CD8-positive, alpha-beta memory T cell (primary cell): ENCODE measurements at places on chromosomes 7 and 10.

DNA sequence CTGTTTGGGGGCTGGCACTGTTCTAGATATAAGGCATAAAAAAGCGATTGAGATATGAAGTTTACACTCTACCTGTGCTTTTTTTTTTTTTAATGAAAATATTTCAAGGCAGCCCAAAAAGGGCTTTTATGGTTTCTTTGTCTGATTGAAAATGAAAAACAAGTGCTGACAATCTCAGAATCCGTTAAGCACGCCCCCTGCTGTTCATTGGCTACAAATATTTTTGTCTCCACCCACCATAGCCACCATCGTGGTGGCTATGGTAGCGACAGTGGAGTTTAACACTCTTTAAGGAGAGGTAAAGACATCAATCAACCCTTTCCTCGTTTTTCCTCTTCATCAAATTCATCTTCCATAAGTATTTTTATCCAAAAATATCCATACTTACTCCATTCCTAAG is 94.2 kb downstream of the CD36 start:
- no peak for DNase-seq

DNA sequence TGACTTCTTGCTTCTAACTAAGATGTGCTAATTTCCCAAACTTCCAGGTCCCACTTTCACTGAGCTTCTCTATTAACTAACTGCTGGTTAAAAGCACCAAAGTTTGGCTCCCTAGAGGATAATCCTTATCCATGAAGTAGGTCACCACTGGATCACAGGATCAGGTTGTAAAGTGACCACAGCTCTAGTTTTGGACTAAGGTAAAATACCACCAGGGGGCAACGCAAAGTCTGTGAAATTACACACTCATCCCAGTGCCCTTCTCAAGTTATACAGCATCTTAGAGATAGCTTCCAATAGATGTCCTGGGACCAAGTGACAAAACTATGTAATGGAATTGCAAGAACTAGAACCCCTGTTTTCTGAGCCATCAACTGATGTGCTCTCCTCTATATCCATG is 116.4 kb upstream of the ASAH2 start:
- DNase-seq: no peak

DNA sequence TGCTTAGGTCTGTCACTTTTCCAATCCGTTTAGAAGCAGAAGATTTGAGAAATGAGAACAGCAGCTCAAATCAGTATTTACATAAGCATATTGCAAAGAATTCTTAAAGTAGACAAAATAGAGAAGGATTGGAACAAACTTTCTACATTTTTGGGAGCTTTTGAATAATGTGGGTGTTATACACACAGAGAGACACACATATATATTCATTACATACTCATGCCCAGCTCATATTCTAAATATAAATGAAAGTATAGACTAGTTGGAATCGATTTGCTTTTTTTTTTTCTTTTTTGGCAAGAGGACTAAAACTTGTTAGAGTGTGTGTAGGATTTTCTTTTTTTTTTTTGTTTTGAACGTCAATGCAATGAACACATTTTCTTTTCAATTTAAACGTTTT is 538.9 kb downstream of the AUTS2 start:
- DNase-seq: no peak

DNA sequence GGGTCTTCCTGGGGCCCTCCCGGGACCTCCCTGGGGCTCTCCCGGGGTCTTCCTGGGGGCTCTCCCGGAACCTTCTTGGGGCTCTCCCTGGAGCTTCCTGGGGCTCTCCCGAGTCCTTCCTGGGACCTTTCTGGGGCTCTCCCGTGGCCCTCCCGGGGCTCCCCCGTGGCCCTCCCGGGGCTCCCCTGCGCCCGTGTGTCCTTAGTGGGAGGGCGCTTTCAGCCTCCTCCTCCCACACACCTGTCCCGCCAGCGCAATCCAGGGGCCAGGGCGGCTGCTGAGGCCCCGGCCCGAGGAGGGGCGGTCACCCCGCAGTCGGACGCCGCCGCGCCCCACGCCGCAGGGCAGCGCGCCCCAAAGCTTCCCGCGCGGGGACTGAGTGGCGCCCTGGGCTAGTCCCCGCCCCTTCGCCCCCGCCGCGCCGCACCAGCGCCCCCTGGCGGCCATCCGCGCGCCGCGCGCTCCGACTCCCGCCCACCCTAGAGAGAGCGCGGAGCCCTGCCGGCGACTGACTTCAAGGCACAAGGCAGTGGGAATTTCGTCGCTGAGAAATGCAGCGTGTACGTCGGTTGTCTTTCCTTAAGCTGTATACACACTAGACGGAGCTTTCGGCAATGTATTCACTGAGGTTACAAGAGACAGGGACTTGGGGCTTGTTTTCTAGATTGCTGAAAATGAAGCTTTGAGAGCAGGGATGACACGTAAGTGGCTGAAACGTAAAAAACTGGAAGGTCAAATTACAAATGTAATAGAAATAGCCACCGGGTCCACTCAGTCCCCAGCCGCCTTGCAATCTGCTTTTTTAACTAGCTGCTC is 47.1 kb downstream of the INSIG1 start:
- peak; percentile 75 for DNase-seq

DNA sequence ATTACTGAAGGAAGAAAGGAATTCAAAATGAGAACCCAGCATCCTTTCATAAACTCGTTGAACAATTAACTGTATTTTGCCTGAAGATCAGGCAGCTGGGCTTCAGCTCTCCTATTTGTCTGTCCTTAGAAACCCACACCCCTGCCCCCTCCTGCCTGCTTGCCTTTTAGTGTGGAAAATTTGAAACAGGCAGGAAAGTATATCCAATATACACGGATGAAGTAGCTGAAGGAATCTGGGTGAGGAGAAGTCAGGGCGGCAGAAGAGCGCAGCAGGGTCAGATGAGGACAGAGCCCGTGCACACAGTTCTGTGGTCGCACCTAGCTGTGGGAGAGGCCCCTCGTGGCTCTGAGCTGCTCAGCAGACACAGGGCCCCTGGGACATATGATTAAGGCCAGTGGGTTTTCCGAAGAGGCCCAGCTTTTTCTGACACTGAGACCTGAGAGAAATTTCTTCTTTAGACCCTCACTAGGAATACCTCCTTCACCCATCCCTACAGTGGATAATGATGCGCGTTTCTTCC is 87.9 kb downstream of the ACTR3B start:
- no peak for DNase-seq

DNA sequence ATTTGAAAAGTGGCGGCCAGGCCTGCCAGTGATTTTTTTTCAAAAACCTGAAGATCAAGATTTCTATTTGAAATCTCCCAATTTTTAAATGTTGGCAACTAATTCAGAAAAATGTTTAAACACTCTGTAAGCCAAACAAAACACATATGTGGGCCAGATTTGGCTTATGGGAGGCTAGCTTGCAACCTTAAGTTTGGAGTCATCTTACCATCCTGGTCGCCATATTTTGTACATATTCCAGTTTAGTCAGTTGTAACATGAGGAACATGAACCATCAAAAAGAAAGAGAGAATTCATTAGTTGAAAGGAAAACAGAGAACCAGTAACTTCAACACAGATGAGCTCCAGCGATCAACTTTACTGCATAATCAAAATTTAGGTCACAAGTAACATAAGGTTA is 115.4 kb downstream of the TMEM26 start:
- no peak for DNase-seq

GRCh38 chr10:3807211-3807927 is 22.4 kb upstream of the KLF6 start:
- no peak for DNase-seq

DNA sequence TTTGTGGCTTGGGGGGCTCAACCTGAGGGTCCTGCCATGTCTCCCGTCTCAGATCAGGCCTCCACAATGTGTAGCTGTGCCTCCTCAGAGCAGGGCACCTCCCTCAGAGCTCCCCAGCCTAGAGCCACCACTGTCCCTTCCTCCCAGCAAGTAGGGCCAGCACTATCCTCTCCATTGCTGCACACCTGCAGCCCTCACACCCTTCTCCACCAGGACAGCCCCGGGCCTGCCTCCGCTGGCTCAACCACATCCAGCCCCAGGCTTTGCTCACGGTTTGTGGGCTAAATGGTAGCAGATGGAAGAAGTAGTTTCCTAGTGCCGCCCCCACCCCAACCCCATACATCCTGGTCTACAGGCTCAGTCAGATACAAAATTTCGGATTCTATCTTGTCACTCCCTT is 10.1 kb downstream of the NFKB2 start:
- DNase-seq: no peak

GRCh38 chr10:3131098-3131497 is 41.5 kb downstream of the PITRM1 start:
- no peak for DNase-seq

DNA sequence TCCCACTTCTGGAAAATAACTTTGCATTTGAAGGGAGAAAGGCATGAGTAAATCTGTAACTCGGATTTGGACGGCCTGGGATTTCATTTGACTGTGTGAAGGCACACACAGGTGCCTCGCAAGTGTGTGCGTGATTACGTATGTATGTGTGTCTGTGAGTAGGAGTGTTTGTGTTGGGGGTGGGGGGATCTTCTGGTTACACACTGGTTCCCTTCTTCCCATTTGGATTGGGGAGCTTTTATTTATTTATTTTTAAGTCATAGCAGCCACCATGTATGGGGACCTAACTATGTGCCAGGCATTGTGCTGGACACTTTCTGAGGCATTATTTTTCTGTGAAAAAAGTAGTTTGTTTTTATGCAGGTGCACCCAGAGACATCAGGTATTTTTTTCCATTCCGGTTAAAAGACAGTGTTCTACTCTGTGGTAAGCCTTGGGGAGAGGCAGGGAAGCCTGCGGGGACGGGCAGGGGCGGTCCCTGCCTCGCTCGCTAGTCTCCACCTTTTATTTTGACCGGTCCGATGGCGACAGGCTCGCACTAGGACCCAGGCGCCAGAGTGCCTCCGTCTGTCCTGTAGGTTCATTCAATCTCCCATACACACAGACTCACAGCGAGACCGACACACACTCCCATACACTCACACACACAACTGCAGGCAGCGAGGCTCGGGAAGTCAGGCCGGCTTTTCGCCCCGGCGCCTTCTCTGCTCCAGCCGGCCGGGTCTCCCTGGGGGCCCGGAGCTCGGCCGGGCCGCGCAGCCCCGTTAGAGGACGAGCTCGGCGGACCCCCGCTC is at the start of gene MXI1:
TSS of gene MXI1 (plus strand) at position 595 of the 794 bp plus-strand sequence. CDS start 204 bp downstream, outside the sequence.
- DNase-seq: no peak

DNA sequence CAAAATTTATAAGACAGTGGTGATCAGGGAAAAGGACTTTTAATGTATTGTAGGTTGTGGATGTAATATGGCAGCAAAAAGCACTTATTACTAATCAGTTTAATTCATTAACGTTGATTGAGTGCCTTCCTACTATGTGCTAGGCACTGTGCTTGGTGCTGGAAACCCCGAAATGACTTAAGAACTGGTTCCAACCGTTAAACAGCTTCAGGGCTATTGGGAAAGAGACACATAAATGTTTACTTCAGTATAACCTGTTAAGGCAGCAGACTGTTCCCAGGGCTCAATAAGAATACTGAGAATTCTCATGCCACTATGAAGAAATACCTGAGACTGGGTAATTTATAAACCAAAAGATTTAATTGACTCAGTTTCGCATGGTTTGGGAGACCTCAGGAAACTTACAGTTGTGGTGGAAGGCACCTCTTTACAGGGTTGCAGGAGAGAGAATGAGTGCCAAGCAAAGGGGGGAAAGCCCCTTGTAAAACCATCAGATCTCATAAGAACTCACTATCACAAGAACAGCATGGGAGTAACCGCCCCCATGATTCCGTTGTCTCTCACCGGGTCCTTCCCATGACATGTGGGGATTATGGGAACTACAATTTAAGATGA is 1.1 kb upstream of the SLC25A13 start:
- no peak for DNase-seq

DNA sequence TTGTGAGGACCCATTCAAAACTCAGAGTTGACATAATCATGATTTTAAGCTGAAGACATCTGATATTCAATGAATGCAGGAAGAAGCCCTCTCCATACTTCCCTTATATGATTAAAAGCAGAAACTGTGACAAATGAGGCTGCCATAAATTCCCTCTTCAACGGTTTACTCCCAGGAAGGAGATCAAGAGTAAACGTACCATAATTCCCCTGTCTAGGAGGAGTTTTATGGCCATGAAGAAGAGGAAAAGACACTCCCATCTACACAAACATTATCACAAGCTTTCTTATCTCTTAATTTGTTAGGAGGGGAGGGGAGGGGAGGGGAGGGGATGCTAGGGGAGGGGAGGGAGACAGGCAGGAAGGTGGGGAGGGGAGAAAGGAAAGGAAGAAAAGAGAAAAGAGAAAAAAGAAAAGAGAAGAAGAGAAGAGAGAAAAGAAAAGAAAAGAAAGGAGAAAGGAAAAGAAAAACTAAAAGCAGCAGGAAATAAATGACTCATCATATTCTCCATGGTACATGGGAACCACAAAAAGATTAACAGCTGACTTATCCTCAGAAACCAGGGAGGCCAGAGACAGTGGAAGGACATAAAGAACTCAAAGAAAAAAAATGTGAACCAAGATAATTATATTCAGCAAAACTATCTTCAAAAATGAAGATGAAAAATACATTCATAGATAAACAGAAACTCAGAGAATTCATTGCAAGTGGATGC is 121.6 kb downstream of the ALOX5 start:
- DNase-seq: no peak

DNA sequence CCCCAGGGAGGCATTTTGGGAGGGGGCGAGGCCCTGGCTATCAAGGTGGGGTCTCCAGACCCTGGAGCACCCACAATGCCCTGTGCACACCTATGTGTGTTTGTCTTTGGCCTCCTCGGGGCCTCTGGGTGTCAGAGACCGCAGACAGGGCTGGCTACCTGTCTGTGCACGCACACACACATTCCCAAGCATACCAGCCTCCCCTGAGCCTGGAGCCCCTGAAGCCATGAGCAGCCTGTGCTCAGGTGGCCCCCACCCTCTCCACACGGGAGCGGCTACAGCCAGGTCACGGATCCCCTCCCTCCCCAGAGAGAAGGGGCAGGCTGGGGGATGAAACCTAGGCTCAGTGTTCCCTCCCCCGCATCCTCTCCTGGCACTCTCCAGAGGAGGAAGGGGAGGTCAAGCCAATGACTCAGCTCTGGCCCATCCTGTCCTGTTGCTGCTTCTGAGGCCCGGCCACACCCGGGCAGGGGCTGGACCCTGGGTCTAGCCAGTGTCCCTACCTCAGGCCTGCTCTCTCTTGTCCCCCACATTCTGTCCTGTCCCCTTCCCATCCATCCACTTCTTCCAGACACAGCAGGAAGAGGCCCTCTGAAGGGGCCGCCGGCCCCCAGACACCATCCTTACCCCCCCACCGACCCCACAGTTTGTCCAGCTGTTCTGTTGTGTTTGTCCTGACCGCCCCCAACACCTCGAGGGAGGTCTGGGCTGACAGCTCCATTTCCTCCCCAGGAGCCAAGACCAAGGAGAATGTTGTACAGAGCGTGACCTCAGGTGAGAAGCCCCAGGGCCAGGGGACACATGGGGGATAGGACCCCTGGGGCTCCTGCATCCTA is 720 bp downstream of the SNCG start:
- no peak for DNase-seq

DNA sequence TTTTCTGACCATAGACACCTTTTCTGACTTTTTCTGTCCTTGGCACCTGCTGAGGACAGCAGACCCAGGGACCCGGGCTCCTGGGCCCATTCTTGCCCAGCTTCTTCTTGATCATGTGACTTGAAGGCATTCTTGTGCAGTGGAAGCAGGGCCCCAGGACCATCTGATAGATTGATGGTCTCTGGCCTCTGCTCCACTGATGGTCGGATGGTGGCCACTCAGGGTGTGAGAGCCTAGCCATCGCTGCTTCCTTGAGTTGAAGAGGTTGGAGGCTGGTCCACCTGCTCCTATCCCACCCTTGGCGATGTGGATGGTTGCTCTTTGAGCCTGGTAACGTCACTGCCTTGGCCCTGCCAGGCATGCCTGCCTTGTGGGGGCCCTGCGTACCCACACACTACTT is 37.8 kb upstream of the ZNF716 start:
- no peak for DNase-seq
